ENCODE measurements at places on chromosomes 3 and 15. TPM values are rescaled to one million over a fixed set of nuclear protein-coding genes. Genes with fewer than 3 reads are reported as not detected.

Gene POC1A
- 0.84 TPM for total RNA-seq

GRCh38 chr3:73207946-73208440 lies 146.5 kb downstream of the EBLN2 start:
- no peak for DNase-seq

Gene LRRIQ4
- not detected for total RNA-seq

Gene AADAC
- not detected for total RNA-seq
